GM12864 (cell line): ENCODE measurements at places on chromosomes 12 and 14.

DNA sequence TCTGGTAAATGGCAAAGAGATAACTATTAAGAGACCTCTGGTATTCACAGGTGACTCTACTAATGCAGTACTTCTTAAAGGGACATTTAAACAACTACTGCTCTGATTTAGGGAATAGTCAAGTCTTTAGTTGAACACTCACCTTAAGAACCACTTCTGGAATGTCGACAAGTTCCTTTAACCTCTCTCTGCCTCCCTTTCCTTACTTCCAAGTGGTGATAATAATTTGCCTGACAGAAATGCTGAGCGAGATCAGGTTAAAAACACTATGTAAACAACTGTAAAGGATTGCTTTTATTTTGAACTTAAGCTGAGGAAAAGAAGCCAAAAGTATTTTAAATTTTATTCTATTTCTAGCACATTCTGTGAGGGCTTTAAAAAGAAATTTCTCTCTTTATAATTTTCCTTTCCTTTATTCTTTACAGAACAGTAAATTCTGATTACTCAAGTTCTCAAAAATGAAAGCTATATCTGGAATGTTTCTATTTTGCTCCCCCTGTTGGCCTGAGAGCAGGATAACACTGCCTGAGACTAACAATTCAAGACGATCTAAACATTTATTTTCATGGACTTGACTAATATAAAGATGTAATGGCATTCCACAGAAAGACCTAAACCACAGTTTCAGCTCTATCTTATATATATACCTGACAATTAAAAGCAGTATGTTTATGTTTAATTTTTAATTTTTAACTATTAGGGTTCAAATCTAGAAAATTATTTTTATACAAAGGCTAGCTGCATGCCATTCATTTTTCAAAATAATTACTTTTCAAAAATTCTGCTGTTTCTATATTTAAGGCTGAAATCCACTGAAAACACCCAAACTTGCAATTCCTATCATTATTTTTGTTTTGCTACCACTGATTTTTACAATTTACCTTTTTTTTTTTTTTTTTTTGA, 29.2 kb downstream of the ZCCHC8 start:
- DNase-seq: no peak

- no peak for DNase-seq
These were observed 99.6 kb downstream of the RIN3 start for GRCh38 chr14:92613008-92613658.

- no peak for DNase-seq
These were observed 154.8 kb downstream of the TMTC2 start for GRCh38 chr12:82841487-82841904.

GRCh38 chr12:49092086-49092815, 2.4 kb downstream of the DHH start:
- no peak for DNase-seq

GRCh38 chr12:127165567-127166392, 1101.2 kb upstream of the TMEM132C start:
- DNase-seq: peak; percentile 35

GRCh38 chr12:29505122-29505521, 7.6 kb upstream of the OVCH1 start:
- no peak for DNase-seq

- no peak for DNase-seq
These were observed 23.1 kb downstream of the GARIN6 start for GRCh38 chr12:99670635-99671034.

DNA sequence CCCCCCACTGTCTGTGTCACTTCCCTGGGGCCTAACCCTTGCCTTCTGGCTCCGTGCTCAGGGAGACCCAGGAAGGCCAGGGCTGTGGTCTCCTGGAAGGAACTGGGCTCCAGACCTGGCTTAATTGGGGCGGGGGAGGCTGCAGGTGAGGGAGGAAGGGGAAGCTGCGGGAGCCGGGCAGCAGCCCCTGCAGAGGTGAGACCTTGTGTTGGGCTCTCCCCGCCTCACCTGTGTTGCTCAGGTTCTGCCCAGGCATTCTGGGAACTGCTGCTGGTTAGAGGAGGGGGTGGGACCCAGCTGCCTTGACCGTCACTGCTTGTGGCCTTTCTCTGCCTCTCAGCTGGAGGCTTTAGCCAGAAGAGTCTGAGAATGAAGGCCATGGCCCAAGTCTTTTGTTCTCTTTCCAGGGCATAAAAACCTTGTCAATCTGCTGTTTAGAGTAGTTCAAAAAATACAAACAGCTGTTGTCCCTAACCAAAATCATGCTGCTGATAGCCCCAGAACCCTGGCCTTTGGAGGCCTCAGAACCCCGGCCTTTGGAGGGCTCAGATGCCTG, 247.6 kb downstream of the CHST11 start:
- no peak for DNase-seq

DNA sequence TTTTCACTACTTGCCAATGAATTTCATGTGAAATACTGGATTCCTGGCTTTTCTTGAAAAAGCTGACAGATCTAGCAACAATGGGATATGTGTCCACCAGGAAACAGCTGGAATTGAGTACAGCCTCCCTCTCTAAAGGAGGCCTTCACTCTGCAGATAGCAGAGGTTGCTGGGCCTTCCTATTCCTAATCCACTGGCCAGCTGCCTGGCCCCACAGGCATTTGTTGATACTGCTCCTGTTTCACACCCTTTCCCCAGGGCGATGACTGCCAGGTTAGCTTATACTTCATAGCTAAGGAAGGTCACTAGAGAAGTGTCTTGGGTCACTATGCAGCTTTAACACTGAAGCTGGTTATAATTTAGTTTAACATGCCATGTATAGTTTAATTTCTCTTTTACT, 87.5 kb upstream of the PDZRN4 start:
- DNase-seq: no peak

GRCh38 chr12:121202407-121203355, 7.2 kb upstream of the P2RX4 start:
- DNase-seq: no peak

DNA sequence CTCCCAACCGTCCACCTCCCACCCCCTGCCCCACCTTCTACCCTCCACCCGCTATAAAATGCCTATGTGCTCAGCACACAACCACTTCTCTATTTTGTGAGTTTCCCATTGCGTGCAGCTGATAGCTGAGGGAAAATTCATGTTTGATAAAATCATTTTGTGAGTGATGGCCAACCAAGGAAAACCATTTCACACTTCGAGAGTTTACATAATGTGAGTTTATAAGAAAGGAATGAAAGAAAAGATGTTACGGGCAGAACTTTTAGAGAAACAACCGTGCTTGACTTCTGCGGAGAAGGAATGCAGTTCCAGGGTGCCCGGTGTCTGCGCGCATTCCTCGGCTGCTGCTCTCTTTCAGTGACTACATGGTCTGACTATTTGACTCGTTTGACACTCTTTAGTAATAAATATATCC, 140.9 kb downstream of the EFCAB11 start:
- DNase-seq: no peak

DNA sequence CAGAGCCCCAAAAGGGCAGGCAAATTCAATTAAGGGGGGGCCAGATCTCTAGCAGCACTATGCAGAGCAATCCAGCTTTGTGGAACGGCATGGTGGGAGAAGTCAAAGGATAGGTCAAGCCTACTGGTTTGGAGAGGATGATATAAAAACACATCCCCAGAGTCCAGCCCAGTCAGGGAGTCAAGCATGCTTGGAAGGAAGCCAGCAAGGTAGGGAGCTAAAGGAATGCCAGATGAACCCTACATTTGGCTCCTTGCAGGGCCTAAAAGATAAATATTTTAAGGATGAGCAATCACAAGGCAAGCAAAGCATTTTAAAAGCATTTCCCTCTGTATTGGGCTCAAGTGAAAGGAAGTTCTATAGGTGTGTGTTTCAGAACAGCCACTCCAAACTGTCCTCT, 21.4 kb downstream of the KCTD10 start:
- DNase-seq: no peak

DNA sequence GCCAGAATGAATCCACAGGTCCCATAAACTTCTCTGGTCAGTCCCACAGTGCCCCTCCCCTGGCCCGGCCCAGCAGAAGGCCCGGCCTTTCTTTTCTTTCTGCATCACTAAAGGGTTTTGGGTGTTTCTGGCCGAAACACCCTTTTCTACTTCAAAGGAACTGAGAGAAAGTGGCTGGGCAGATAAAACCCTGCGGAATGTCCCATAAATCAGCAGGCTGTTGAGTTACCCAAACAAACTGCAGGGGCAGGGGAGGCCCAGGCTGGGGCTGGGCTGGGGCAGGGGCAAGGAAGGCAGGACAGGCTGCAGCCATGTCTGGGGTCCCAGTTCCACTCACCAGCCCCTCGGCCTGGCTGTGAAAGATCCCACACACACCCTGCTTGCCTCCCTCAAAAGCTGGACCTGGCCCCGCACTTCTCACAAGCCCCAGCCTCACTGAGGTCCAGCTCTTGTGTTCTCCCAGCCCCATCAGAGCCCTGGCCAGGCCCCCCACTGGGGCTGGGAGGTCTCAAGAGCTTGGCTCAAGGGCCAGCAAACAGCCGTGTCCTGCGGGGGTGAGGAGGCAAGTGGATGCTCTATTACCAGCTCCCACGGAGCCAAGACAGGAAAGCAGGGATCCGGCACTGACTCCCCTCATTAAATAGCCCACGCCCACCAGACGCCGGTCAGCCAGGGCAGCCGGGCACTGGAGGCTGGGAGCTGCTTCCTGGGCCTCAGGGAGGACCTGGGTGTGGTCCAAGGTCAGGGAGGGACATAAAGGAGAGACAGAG, 41.9 kb downstream of the CCNK start:
- no peak for DNase-seq

DNA sequence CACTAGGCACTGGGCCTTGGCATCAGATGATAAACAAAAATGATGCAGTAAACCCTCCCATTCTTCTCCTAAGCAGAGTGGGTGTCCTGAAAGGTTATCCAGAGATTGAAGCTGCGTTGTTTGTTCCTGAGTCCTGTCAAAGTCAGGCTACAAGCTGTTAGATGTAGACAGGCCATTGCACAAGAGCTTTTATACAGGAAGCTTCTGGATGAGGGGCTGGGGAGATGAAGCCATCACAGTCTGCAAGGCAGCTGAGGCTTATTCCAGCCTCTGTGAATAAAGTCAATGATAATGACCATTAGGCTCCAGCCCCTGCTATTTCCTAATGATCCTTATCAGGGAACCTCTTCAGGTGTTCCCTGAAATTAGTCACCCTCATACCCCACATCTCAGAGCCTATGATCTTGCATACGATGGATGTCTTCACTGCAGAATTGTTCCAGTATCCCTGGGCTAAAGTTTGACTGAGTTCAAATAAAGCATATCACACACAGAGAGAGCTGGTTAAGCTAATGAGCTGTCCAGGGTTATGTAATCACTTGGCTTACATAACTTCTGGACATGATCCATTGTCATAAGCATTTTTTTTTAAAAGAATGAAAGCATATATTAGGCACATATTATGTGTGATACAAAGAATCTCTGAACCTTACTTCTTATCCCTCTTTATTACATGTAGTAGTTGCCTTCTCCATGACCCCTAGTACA, 337.1 kb upstream of the OR4E1 start:
- no peak for DNase-seq

GRCh38 chr12:59929110-59929509, 333.3 kb downstream of the SLC16A7 start:
- DNase-seq: no peak

GRCh38 chr14:74959596-74960180, 4.3 kb upstream of the PGF start:
- DNase-seq: no peak

GRCh38 chr12:122174155-122174845, at the start of gene IL31:
Gene IL31 (minus strand): TSS chr12:122174221. CDS start chr12:122174172, 49 bp downstream.
- DNase-seq: no peak

- no peak for DNase-seq
These were observed 70.6 kb upstream of the PRICKLE1 start for GRCh38 chr12:42660117-42660516.

DNA sequence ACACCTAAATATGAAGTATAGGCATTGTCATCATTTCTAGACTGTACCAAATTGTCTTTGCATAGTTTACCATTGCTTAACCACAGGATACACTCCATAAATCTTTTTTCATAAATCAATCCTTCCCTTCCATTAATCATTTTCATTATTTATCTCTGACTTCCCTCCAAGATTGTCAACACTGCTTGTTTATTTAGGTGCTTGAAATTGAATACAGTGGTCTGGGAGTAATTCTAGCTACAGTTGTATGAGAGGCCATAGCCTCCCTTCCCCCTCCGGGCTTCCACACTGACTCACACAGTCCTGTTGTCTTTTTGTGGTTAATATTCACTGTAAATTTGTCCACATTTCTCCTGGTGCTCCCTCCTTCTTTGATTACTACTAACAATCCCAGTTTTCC, 114.2 kb upstream of the ARID2 start:
- no peak for DNase-seq

DNA sequence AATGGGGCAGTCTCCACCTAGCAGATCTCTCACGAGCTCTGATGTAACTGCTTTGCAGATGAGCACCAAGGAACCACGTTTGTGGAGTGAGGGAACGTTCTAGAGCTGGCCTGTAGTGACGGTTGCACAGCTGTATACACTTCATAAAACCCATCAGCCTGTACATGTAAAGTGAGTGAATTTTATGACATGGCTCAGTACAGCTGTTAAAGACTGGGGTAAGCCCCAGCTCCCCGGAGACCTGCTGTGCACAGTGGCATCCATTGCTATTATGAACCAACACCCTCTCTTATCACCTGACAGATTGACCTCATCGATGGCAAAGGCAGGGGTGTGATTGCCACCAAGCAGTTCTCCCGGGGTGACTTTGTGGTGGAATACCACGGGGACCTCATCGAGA, 20.6 kb downstream of the KMT5A start:
- no peak for DNase-seq

- DNase-seq: no peak
These were observed 16.7 kb upstream of the AQP2 start for GRCh38 chr12:49933796-49934195.

DNA sequence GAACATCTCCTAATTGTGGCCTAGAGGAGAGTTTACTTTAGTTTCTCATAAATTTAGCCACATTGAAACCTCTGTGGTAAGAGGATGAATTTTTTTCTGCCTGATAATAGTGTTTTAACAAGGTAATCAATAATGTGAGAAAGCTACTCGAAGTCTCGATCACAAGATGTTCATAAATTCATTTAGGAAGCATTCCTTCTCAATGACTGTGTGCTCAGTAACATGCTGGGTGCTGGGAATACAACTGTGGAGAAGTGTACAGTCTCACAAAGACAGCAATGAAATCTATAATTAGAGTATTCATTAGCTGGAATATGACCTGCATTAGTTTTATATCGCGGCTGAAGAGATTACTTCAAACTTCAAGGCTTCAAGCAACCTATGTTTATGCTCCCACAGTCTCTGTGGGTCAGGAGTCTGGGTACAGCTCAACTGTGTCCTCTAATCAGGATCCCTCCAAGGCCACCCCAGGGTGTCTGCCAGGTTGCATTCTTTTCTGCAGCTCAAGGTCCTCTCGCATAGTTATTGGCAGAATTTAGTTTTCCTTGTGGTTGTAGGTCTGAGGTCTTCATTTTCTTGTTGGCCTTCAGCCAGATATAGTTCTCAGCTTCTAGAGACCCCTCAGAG, 167.6 kb downstream of the ANO4 start:
- DNase-seq: no peak

- no peak for DNase-seq
These were observed 51.3 kb upstream of the DICER1 start for GRCh38 chr14:95208598-95208997.

- DNase-seq: no peak
These were observed 51.9 kb downstream of the SYNE3 start for GRCh38 chr14:95464514-95464913.
